Fibroblast of the aortic adventitia (primary cell): ENCODE measurements at places on chromosomes 2 and 18.

DNA sequence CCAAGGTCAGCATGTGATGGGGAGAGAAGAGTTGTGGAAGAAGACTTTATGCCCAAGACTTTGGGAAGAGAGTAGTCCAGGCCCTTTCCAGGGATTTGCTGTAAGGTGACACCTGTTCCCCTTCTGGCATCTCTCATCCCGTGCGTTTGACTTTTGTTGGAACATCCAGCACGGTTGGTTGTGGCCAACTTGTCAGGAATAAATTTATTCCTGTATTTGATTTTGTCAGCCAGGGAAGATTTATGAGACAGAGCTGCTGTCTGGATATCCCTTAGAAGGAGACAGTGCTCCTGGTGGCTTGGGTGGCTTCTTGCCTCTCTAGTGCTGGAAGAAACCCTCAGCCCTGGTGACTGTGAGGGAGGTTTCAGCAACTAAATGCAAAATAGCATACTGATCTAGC is 121.5 kb downstream of the PTPRM start:
- DNase-seq = no peak

DNA sequence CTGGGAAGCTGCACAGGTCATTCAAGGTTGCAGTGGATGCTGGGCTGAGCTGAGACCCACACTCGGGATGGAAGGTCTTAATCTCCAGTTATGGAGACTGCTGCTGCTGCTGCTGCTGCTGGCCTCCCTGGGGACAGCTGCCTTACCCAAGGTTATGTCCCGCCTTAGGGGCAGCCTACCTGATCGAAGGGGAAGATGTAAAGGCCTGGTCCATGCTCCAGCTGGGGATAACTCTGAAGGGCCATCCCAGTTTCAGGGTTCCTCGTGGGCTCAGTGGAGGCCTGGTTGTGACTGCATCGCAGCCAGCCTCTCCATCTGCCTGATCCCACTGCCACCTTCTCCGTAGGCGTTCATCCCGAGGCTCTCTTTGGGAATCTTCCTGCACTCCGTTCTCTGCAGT is 33.0 kb downstream of the RHOB start:
- DNase-seq = no peak

GRCh38 chr2:26605999-26606846 is 34.9 kb downstream of the CIB4 start:
- DNase-seq = no peak

- DNase-seq = no peak
Measured at GRCh38 chr2:158269143-158269542, 167.5 kb downstream of the UPP2 start.

DNA sequence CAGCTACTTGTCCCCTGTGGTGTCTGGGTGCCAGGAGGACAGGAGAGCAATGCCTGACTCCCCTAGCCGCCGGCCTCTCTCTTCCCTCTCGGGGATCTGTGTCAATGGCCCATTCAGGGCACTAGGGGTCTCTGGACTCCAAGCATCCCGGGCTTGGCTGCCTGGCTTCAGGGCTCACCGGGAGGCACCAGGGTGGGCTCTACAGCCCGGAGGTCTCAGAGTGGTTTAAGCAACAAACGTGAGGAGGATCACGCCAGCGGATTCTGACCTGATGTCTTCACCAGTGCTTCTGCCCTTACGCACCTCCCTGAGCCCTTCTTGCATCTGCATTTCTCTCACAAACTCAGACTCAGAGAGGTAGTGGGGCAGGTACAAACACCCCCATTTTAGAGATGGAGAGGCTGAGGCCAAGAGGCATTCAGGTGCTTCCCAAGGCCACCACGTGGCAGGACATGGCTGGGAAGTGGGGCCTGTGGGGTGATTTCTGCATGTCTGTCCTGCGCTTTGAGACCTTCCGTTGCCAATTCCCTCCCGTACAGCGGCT is 243.0 kb downstream of the CELF4 start:
- peak; percentile 30 for DNase-seq

DNA sequence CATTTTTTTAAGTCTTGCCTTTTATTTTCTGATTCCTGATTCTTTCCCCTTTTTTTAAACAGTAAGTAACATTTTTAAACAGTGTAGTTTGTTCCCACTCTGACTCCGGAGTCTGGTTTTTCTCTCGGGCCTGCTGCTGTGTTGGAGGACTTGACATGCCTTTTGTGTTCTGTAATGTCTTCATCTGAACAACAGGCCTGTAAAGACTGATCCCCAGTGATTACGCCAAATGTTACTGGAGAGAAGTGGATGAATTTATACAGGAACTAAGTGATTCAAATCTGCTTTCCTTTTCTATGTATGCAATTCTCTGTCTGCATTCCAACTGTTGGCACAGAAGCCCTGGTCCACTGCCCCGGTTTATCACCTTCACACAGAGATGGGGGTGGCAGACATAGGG is 54.3 kb upstream of the RMDN2 start:
- DNase-seq = peak; percentile 71

DNA sequence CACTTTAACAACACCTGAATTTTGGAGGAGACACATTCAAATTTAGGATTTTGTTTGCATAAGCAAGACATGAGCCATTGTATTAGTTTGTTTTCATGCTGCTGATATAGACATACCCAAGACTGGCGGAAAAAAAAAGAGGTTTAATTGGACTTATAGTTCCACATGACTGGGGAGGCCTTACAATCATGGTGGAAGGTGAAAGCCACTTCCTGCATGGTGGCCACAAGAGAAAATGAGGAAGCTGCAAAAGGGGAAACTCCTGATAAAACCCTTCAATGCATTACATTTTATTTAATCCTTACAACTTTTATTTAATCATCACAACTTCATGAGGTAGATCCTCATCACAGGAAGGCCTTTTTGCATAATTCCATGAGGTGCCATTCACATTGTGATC is 242.0 kb upstream of the STON1 start:
- DNase-seq = no peak

GRCh38 chr18:70425236-70425635 is 136.4 kb downstream of the SOCS6 start:
- DNase-seq = no peak
